ENCODE measurements at places on chromosomes 6 and 20.

DNA sequence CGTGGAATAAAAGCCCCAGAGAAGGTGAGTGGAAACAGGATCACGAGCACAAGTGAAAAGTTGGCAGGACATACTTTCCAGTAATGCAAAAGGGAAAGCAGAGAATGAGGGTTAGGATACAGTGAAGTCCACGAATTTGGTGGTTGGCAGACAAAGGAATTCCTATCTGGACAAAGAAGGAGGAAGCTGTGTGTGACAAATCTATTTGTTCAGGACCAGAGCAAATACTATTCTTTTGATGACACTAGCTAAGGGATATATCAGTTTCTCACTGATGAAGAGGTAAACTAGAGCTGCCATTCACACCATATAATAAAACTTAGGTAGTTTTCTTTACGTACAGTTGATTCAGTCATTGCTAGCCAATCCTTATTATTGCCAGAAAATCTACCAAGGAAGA, 156.8 kb upstream of the GRIK2 start:
- no peak for DNase-seq

DNA sequence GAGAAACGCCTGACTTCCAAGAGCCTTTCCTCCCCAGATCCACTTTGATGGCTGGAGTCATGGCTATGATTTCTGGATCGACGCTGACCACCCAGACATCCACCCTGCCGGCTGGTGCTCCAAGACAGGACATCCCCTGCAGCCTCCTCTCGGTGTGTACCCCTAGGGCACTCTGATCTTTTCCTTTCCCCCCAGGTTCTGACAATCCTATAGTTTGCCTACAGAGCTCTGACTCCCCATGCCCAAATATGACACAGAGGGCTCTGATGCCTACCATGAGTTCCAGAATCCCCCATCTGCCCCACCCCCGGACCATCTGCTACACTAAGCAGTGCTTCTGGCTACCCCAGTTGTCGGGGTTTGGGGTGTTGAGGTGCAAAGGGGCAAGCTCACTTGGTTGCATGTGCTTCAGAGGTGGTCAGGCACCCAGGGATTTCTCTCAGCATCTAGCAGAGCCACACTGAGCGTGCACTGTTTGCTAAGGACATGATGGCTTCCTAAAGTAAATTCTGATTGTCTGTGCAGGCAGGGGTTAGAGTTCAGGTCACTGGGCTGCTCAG, 24.0 kb upstream of the SGK2 start:
- DNase-seq: no peak

- no peak for DNase-seq
These were observed 2.1 kb downstream of the CPNE1 start for GRCh38 chr20:35662551-35662950.

DNA sequence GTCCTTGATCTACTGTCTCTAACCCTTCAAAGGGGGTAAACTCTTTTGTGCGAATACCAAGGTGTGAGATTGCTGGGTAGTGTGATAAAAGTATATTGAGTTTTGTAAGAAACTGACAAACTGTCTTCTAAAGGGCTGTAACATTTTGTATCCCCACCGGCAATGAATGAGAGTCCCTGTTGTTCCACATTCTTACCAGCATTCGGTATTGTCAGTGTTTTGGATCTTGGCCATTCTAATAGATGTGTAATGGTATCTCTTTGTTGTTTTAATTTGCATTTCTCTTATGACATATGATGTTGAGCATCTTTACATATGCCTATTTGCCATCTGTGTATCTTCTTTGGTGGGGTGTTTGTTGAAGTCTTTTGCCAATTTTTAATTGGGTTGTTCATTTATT, 1090.7 kb downstream of the KIF16B start:
- DNase-seq: no peak

- DNase-seq: peak; percentile 1
These were observed 174.1 kb downstream of the BMP7 start for GRCh38 chr20:57092112-57092899.

DNA sequence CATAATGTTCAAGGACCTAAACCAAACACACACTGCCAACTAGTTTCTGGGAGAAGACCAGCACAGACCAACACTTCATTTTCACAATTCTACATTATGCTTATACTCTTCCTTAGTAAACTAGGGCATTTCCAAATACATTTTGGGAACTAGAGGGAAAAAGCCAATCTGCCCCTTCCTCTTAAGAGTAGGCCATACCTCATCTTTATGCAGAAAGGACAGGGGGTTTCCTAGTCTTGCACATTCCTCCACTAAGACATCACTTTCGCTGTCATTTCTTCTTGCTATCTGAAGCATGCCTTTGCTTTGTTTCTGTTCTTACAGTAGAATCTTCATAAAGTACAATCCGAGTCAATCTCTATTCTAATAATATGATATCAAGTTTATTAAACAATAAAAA, 105.7 kb downstream of the SMLR1 start:
- no peak for DNase-seq

DNA sequence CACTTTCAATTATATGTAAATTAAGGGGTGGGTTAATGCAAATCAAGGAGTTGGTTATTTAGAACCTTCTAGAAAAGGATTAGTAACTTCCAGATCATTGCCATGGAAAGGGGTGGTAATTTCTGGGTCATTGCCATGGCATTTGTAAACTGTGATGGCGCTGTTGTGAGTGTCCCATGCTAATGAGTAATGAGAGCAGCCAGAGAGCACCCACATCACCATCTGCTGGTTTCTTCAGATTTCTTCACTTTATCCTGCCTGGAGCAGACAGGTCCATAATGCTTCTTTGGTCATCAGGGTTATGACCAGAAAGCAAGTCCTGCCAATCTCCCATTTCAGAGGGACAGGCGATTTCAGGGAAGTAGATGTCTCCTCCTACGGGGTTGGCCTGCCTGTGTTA, 311.3 kb upstream of the CNR1 start:
- no peak for DNase-seq

GRCh38 chr6:151784441-151785214, 22.9 kb upstream of the ESR1 start:
- DNase-seq: no peak

GRCh38 chr6:40336296-40336695, 250.9 kb downstream of the LRFN2 start:
- DNase-seq: no peak

DNA sequence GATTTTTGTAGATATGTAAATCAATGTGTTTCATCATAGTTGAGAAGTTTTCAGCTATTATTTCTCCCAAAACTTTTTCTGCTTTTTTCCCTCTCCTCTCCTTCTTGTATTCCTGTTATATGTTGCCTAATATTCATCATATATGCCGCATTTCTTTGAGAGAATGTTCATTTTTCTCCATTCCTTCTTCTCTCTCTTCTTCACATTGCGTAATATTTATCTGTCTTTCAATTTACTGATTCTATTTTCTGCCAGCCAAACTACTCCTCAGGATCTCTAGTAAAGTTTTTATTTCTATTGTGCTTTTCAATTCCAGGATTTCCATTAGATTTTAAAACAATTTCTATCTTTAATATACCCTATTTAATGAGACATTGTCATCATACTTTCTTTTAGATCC, 896.8 kb downstream of the EPHA7 start:
- no peak for DNase-seq

DNA sequence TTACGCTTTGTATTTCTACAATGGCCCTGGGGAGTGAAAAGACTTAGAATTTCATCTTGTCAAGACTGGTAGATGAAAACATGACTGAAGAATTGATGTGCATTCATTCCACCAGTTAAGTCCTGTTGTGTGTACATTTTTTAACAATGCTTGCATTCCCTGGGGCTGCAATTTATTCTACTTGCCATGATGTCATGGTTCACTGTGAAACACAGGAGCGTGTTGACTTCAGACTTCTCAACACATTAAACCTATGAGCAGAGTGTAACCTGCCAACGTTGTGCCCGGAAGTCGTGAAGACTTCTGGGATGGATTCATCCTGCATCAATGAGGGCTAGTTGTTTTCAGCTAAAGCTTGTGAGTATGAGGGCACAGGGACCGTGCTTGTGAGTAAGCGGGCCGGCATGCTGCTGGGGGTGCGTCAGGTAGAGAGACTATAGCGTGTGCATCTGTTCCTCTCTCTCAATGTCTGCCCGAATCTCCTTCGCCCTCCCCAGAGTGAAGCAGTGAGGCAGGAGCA, 26.3 kb upstream of the RIMS4 start:
- DNase-seq: no peak

GRCh38 chr6:129478379-129478778, 231.6 kb downstream of the ARHGAP18 start:
- DNase-seq: no peak

GRCh38 chr6:41634657-41635056, 3.6 kb upstream of the MDFI start:
- no peak for DNase-seq
